ENCODE measurements at places on chromosomes 3 and 15. TPM values are rescaled to one million over a fixed set of nuclear protein-coding genes. Genes with fewer than 3 reads are reported as not detected.

DNA sequence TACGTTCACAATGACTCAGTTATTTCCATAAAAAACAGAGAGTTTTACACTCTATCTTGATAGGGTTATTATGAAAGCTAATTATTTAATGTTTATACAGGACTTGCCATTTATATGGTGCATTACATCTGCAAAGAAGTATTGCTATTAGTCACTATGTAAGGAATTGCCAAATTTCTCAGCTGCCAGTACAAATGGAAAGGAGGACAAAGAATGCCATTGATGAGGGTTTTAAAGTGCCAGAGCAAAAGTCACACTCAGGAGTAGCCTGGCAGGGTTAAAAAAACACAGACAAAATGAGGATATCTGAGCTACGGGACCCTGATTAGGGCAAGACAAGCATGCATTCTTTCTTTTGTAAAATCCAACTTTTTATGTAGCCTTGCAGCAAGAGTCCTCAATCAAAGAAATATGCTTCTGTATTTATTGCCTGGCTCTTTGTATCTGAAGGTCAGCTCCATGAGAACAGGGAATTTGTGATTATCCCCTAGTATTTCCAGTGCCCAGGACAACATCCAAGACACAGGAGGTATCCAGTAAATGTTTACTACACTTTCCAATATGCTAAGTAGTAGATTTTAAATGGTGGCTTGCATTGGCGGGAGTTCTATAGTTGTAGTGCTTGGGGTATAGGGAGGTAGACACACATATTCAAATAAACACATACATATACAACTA lies 1013.6 kb downstream of the ROBO1 start:
- no peak for DNase-seq

DNA sequence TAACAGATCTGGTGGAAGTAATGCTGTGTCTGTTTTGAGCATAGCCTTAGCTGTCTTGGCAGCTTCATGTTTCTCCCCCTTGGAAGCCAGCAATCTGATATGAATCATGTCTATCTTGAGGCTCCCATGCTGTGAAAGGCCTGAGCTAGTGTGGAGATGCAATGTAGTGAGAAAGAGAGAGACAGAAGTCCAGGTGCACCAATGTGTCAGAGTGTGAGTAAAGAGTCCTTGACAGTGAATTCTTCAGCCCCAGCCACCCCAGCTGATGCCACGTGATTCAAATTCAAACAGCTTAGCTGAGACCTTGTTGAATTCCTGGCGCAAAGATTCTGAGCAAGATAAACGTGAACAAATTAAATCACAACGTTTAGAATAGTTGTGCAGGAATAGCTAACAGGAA lies 704.2 kb downstream of the EDEM1 start:
- no peak for DNase-seq

GRCh38 chr3:152269056-152269830 lies 514 bp downstream of the MBNL1 start:
- peak; percentile 25 for DNase-seq

GRCh38 chr3:173742491-173742890 lies 344.9 kb downstream of the NLGN1 start:
- no peak for DNase-seq

- DNase-seq: no peak
These were observed 28.4 kb downstream of the TMEM40 start for GRCh38 chr3:12730506-12731242.

DNA sequence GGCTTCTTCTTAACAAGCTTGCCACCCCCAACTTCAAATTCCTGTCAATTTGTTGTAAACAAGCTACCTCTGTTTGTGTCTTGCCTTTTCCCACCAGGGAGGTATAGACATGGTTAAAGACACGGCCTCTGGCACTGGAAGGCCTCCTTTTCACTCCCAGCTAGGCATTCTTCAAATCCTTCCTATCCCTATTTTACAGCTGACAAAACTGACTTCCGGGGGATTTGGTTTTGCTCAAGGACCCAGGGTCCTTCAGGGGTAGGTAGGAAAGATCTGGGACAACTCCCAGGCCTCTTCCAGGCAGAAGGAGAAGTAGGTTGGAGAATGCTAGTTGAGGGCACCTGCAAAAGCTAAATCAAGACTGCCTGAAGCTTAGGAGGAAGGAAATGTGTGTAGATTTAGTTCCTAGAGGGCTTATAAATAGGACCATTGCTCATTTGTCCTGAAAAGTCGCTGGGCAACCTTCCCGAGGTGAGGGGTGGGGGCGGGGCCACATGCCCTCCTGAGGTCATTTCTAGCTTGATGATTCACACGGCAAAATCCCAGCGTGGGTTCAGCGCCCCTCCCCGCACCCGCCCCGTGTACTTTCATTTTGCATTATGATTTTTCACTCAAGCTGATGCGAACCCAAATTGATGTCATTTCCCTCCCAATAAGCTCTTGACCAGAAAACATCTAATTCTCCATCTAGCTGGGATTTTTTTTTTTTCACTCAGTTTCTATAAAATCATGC lies 365.5 kb downstream of the SHQ1 start:
- peak; percentile 28 for DNase-seq

Gene RASL12
- 2.4 TPM for total RNA-seq

Data from frontal cortex (tissue), 4 donors.